ENCODE measurements at places on chromosomes 16 and 17.

DNA sequence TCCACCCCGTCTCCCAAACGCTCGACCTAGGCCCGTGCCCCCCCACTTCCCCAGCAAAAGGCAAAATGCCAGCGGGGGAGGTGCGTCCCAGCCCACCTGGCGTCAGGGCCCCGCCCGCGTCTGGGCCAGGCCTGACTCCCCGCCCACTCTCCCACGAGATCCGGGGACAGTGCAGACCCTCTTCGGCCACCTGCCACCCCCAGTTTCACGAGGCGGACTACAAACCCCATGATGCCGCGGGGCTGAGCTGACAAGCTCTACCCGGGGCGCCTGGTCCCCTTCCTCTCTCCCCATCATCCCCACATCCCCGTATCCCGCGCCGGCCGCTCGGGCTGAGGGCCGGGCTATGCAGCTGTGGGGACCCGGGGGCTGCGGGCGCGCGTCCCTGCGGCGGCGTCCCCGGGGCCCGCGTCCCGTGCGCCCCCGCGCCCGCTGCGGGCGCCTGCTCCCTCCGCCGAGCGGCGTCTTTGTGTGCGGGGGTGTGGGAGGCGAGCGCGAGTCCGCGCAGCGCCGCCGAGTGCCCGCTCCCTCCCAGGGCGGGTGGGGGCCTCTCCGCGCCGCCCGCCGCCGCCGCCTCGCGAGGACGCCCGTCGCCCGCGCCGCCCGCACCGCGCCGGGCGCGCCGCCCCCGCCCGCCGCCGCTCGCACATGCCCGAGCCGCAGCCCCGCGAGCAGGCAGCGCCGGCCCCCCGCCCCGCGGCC lies at the start of gene ANKRD13B:
TSS of gene ANKRD13B (plus strand) at position 283 of the 702 bp plus-strand sequence. CDS start 490 bp downstream, outside the sequence.
- DNase-seq: peak; percentile 52

DNA sequence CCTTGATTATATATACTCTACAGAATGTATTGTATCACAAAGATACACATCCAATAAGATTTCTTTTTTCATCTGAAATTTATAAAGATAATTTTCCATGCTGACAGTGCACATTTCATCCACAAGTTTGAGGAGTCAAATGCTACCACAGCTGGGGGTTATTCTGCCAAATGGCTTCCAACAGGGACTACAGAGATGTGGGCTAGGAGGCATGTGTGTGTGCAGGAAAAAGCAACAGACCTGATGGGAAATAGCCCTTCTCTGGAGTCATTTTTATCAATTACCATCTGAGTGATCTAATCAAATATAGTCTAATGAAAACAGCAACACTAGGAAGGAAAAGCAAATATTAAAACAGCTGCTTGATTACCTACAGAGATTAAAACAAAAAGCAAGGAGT lies 290.5 kb downstream of the CEP112 start:
- no peak for DNase-seq

GRCh38 chr17:33038740-33039139 lies 47.1 kb downstream of the SPACA3 start:
- no peak for DNase-seq

GRCh38 chr16:28901862-28902261 lies 23.2 kb downstream of the RABEP2 start:
- DNase-seq: no peak

DNA sequence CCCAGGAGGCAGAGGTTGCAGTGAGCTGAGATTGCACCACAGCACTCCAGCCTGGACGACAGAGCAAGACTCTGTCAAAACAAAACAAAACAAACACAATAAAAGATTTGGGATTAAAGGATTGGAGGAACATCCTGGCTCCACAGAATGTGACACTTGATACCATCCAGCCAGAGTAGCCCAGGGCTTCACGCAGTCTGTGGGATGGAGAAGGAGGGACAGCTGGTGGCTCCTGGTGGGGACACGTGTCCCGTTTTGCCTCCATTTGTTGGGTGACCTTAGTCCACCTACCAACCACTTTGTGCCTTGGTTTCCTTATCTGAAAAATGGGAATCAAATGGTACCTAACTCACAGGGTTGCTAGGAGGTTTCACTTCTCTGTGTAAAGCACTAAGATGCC lies 12.4 kb upstream of the CYB561 start:
- DNase-seq: no peak

DNA sequence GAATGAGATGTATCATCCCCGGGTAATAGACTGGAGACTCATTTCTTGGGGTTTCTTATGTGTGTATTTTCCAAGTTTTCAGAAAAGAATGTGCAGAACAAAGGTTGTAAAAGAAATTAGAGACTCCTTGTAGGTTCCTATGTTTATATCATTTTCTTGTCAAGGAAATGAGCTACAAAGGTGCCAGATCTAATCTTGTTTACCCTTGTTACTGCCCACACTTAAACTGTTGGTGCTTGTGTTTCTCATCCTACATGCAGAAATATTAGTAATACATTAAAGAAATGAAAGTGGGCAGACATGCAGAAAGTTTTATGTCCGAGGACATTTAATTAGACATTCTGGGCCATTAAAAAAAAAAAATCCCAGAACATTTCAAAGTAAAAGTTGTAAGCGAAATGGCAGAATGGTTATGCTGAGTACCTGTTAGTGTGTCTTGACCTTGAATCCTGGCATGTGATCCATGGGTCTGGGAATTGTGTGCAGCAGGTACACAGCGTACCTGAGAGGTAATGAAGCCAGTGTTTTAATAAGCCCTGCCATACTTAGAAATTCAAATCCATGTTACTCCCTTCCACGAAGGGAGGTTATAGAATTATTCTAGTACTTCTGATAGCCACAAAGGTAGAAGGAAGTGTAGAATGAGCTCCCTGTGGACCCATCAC lies 62.6 kb upstream of the CACNG5 start:
- DNase-seq: no peak

- DNase-seq: no peak
These were observed 1.4 kb upstream of the SLFN11 start for GRCh38 chr17:35374766-35375344.

DNA sequence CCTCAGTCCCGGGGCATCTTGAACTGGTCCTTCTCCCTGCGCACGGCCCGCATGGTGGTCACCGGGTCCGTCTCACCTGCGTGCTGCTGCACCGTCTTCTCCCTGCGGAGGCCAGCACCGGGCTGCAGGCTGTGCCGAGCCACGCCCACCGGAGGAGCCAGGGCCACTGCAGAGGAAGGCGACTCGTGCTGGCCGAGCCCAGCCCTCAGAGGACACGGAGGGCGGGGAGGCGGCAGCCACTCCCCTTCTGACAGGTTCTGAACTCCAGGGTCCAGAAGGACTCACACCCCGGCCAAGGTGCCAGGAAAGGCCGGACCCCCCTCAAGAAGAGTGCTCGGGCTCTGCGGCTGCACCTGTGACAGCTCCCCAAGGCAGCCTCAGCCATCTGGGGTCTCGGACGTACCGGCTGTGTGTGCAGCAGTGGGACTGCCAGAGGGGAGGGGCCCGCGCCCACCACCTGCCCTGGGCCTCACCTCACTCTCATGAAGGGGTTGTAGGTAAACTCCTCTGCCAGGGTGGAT lies 15.8 kb upstream of the IGFALS start:
- DNase-seq: no peak

GRCh38 chr16:17945080-17945601 lies 391.4 kb downstream of the NPIPA8 start:
- no peak for DNase-seq

DNA sequence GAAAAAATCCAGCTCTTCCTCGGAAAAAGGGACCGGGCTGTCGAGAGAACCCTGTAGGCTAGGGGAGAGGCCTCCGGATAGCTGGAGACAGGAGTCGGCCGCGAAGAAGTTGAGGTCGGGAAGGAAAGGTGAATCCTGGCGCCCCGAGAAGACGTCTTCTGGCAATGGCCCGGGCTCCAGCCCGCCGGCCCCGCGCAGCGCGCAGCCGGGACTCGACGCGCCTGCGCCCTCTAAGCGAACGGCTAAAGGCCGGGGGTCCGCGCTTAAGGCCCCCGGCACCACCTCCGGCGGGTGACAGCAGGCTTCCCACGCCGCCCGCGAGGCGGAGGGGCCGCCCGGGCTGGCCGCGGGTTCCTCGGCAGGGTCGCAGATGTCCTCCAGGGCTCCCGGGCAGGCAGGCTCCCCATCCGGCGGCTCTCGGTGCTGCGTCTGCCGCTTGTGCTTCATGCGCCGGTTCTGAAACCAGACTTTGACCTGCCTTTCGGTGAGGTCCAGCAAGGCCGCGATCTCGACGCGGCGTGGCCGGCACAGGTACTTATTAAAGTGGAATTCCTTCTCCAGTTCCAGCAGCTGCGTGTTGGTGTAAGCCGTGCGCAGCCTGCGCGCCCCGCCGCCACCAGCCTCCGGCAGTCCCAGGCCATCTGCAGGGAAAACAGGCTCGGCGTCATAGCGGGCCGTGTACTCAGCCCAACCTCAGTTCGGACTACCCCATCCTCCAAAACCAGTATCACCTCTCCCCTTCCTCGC lies 1.6 kb downstream of the HOXB2 start:
- peak; percentile 72 for DNase-seq

DNA sequence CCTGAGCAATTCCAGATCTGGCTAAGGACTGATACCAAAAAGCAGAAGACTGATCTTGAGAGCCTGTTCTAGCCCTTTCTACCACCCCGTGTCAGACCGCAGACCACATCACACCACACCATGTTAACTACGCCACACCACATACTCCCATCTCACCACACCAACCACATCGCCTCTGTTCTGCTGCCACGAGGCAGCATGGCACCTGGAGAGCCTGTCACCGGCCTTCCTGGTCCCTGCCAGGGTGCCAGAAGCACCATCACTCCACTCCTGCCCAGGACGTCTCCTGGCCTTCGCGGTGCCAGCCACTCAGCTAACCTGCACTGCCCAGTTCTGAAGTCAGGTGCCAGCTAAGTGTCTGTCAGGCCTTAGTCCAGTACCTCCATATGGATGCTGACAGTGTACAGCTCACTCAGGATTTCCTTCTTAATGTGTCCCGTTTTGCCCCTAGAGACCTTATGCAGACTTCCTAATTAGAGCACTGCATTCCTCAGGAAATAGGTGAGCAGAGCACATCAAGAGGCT lies 37.2 kb upstream of the BCAR1 start:
- no peak for DNase-seq

DNA sequence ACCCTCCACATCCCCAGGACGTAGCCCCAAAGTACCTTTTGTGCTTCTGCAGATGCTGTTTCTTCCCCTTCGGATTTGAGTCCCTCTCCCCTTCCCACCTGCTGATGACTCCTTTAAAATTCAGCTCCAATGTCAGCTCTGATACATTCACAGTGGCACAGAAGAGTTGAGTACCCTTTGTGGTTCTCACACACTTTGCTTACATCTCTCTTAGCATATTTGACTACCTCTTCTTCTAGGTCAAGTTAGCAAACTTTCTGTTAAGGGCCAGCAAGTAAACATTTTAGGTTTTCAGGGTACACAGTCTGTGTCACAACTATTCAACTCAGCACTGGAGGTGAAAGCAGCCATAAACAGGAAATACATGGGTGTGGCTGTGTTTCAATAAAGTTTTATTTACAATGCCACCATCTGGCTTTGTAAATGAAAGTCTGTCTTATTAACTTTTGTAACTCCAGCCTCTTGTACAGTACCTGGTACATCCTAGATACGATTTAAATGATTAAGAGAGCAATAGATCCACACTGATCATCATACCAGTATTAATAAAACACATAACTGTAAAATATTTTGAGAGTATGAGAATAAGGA lies 161.7 kb downstream of the SOX9 start:
- DNase-seq: no peak

- DNase-seq: no peak
These were observed 67.8 kb downstream of the GOSR1 start for GRCh38 chr17:30545024-30545423.

GRCh38 chr16:6993544-6993943 lies 339.1 kb upstream of the RBFOX1 start:
- DNase-seq: no peak

- no peak for DNase-seq
These were observed 2.9 kb downstream of the ABCA3 start for GRCh38 chr16:2337431-2338296.

- no peak for DNase-seq
These were observed 11.2 kb downstream of the PER1 start for GRCh38 chr17:8141045-8141444.

- no peak for DNase-seq
These were observed 83.2 kb upstream of the BRD7 start for GRCh38 chr16:50451951-50452508.

DNA sequence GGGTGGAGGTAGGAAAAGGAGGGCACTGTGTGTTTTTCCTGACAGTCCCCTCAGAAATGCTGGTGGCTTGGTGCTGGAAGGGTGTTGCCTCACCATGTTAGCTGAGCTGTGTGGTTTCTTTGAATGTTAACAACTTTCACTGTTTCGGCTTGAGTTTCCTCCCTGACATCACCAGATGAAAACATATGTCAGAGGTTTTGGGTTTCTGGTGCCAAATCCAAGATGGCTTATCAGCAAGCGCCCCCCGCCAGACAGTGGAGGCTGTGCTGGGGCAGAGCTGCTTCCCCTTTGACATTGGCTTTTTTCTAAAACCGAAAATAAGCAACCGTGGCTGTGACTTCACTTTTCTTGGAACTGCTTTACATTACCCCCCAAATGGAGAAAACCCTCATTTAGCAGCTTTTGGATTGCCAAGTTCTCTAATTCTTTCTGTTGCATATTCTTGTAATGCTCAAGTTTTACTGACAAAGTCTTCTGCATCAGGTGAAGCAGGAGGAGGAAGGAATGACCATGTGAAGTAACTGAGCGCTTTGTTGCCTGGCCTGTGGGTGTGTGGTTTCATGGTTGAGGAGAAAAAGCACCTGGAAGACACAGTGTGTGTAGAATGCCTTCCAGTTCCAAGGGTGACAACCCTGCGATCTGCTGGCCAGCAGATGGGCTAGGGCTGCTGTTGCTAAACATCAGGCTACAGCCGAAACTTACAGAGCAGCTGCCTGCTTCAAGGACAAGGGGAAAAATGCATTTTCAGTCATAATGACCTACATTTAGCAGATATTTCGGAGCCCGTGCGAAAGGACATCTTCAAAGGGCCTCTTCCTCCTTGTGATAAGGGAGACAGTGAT lies 9.7 kb downstream of the RMI2 start:
- DNase-seq: peak; percentile 76

- peak; percentile 88 for DNase-seq
These were observed at the start of gene OSGIN1 for GRCh38 chr16:83952940-83953795. Gene OSGIN1, plus strand, starts transcription at chr16:83953240. Its CDS starts 4,432 bp downstream, at chr16:83957672.

- DNase-seq: no peak
These were observed 1.9 kb downstream of the NAGLU start for GRCh38 chr17:42537826-42538451.

DNA sequence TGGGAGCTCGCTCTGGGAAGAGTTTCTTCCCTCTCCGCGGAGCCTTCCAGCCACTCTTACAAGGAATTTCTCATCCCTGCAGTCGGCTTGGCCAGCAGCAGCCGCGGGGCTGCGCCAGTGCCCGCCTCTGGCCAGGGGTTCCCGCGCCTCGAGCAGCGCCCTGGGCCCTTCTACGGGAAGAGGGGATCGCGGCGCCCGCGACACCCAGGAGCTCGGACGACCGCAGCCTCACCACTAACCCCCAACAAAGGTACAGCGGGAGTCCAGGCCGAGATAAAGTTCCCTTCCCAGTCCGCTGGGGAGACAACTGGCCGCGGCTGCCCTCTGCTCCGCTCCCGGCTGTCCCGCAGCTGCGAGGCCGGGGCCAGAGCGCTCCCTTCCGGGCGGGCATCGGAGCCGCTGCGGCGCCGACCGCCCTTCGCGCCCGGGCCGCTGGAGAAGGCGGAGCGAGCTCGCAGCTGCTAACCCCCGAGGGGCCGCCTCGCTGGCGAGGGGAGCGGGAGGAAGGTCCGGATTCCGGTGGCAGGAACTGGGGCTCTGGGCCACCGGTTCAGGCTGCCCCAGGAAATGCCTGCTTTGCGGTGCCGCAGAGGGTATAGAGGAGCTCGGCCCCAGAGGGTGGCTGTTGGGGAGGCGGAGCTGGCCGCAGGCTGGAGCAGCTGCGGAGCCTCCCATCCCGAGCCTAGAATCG lies 3.6 kb upstream of the HS3ST3B1 start:
- no peak for DNase-seq

GRCh38 chr17:83029571-83029970 lies 49.8 kb upstream of the METRNL start:
- DNase-seq: no peak

GRCh38 chr17:7582396-7583252 lies 1.0 kb upstream of the MPDU1 start:
- DNase-seq: no peak

Data from GM10248 (cell line).